ENCODE measurements at places on chromosomes 13 and 19. TPM values are rescaled to one million over a fixed set of nuclear protein-coding genes. Genes with fewer than 3 reads are reported as not detected.

- DNase-seq = no peak
These were observed 119.9 kb downstream of the MAB21L1 start for GRCh38 chr13:35356572-35356971.

GRCh38 chr19:24071078-24071477 is 15.9 kb upstream of the ZNF254 start:
- no peak for DNase-seq

GRCh38 chr13:70616847-70617246 is 508.6 kb upstream of the KLHL1 start:
- no peak for DNase-seq

GRCh38 chr13:32600890-32601289 is 14.6 kb downstream of the PDS5B start:
- DNase-seq = no peak

DNA sequence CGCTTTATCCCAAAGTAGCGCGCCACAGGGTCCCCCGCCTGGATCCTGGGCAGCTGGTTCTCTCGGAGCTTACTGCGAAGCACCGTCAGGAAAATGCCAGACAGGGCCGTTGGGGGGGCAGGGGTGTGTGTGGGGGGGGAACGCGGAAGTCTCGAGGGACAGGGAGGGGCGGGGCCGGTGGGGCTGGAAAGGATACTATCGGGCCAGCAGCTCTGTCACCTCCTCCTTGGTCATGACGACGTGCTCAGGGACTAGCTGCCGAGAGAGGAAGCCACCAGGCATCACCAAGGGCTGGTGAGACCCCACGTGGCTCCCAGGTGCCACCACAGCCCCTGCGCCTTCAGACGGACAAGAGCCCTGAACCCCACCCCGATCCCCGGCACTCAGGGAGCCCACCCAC is 5.3 kb downstream of the POLR2E start:
- DNase-seq = no peak

Gene CALR3
- not detected for total RNA-seq

- DNase-seq = no peak
These were observed 1.1 kb upstream of the LTBP4 start for GRCh38 chr19:40599902-40600569.

DNA sequence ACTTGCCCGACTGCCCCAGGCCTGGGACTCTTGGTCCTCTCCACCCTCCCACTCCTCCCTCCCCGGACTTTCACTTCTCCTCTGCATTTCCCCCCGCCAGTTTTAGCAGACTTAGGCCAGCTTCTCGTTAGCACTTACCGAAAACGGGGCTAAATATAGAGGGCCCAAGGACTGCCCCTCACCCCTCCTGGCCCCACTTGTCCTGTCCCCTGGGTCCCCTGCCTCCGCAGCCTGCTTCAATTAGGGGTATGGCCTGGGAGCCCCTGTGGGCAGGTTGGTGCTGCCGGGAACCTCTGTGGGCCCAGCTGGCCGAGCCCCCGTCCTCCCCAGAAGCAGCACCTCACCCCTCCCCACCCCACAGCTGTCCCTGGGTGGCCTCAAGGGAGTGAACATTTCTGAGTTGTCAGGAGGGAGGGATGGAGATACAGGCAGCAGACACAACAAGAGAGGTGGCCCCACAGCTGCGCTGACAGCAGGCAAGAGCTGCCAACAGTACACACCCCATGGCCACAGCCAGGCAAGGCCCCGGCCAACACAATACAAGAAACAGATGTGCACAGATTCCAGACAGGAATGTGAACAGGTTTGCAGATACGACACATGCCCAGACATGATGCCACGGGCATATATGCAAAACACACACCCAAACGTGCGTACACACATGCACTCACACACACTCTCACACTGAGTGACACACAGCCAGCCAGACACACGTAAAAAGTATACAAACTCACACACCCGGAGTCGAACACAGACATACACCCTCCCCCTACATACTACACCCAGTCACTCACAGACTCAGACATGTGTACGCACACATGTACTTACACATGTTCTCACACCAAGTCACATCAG is 2.6 kb downstream of the POU2F2 start:
- no peak for DNase-seq

DNA sequence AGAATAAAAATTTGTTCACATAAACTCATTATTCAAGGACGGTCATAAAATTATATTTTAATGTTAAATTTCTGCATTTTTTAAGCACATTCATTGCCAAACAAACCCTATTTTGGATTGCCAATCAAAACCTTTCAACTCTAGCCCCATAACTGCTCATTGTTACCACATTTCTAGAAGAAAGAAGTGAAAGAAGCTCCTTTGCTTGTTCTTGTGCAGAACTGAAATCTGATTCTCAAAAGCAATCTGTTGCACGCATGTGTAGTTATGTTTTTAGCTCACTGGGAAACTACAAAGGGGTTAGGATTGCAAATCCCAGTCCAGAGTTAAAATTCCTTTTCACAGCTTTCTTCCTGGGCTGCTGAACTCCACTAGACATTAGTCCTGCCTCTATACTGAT is 109.5 kb upstream of the MIR17HG start:
- no peak for DNase-seq

- peak; percentile 63 for DNase-seq
These were observed 2.1 kb downstream of the CILP2 start for GRCh38 chr19:19540064-19540714.

- DNase-seq = no peak
These were observed 17.9 kb upstream of the OR10H5 start for GRCh38 chr19:15769586-15769985.

Gene IQCN
- total RNA-seq = 2.3 TPM

GRCh38 chr13:77698201-77699058 is 943 bp downstream of the SLAIN1 start:
- peak; percentile 58 for DNase-seq

- no peak for DNase-seq
These were observed 22.4 kb downstream of the POU2F2 start for GRCh38 chr19:42109896-42110295.

GRCh38 chr13:38421590-38422560 is 72.2 kb downstream of the UFM1 start:
- no peak for DNase-seq

DNA sequence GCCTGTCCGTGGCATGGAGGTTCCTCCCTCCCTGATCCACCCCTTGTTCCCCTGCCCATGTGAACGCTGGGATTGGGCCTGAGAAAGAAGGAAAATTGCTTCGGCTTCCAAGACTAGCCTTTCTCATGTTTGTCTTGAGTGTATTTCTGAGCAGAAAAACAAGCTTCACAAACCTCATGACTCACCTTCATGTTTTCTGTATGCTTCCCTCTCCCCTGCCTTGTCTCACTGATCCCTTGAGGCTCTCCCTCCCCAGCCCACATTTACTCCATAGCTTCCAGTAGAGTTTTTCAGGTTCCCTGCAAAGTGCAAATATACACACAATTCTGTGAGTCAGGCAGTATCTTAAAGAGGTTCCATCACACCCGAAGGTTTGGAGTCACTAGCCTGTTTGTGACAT is 572.4 kb downstream of the UQCRFS1 start:
- no peak for DNase-seq

Gene ACP7
- total RNA-seq = not detected

GRCh38 chr19:49676136-49676783 is 811 bp upstream of the PRMT1 start:
- DNase-seq = peak; percentile 88

GRCh38 chr19:15838351-15838750 is 22.9 kb upstream of the OR10H1 start:
- DNase-seq = no peak

- peak; percentile 82 for DNase-seq
These were observed 2.1 kb downstream of the EFNB2 start for GRCh38 chr13:106533101-106533942.

DNA sequence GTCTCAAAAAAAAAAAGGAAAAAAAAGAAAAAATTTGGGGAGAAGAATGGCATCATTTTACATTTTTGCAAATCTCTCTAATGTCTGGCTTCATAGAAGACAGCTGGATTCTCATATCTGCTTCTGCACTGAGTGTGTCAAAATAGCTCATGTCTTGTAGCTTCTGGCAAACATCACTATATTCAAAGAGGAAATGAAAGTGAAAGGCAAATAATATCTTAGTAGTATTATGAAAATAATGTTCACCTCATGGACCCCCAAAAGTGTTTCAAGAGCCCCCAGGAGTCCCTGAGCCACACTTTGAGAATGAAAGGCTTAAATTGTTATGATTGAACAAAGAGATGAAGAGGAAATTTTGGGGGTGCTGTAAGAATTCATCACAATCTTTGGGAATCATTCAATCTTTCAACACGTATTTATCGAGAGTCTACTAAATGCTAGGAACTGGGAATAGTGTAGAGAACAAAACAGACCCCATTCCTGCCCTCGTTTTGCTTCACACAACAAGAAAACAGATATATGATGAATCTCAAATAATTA is 1.2 kb upstream of the SLC6A16 start:
- DNase-seq = no peak

DNA sequence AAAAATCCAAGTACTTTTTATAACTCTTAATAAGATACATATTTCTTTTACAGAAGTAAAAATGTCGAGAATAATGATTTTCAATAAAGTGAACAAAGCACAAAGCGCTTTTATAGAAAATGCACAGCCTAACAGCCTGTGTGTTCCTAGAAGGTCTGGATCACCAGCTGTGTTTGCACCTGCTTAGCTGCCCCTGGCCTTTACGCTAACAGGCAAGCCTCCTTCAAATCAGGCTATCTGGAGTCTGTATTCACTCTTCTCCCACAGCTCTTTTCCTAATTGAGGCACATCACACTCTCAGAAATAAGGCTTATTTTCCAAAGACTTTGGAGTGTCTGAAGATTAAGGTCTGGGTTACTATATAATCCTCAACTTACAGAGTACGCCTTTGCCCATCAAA is 183.1 kb downstream of the LHFPL6 start:
- no peak for DNase-seq

Gene ELAVL3
- total RNA-seq = not detected

Gene ADM5
- total RNA-seq = 0.37 TPM

- no peak for DNase-seq
These were observed 137.6 kb upstream of the PEG3 start for GRCh38 chr19:56978023-56978565.

- DNase-seq = no peak
These were observed 6.1 kb downstream of the KDM4B start for GRCh38 chr19:4974880-4975469.

All from right lobe of liver (tissue), 6 donors.